ENCODE measurements at places on chromosomes 5 and 9.

DNA sequence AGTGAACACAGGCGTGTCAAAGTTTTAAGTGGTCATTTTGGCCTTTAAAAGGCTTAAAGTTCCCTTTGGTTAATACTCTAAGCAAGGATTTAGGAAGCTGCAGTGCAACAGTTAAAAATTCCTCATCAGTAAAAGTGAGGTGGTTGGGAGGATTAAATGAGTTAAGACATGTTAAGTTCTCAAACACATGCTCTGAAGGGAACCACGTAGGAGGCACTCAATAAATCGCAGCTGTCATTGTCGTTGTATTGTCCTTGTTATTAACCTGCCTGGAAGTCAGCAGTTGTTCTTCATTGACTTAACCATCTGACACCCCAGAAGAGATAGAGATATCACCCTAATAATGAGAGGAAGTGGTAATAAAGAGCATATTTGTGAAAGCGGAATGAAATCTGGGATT is 247.5 kb downstream of the MARCHF11 start:
- no peak for DNase-seq

GRCh38 chr5:139019211-139019610 is 144.1 kb upstream of the LRRTM2 start:
- no peak for DNase-seq

- DNase-seq: no peak
Measured at GRCh38 chr5:143072734-143073133, 302.6 kb downstream of the ARHGAP26 start.

DNA sequence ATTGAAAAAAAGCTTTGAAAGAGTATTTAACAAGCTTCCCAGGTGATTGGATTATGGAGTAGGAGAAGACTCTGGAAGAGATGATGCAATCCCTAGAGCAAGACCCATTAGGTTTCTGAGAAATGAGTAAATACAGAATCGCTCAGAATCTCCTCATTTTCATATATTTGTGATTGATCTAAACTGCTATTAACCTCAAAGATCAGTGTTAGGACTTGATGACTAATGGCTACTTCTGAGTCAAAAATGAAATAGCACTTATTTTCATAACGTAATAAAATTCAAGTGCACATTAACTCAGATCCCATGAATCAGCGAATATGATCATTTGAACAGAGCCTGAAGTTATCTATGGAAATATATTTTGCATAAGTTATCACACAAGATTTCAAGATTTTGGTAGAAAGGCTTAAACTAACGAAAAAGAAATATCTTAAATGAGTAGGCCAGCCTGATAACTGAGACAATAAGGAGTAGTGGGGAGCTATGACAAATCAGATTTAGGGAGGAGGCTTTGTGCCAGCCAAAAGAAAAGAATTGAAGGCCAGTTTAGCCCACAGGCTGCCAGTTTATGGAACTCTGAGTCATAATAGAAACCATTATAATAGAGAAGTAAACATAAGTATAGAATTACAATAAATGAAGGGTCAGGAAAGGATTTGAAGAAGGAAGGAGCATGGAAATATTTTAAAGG is 106.7 kb upstream of the OSMR start:
- DNase-seq: no peak

GRCh38 chr5:98986587-98986986 is 57.8 kb upstream of the CHD1 start:
- DNase-seq: no peak

GRCh38 chr5:151271336-151271735 is 18.4 kb downstream of the GM2A start:
- no peak for DNase-seq

- DNase-seq: no peak
Measured at GRCh38 chr5:125484272-125484741, 737.9 kb upstream of the ZNF608 start.

DNA sequence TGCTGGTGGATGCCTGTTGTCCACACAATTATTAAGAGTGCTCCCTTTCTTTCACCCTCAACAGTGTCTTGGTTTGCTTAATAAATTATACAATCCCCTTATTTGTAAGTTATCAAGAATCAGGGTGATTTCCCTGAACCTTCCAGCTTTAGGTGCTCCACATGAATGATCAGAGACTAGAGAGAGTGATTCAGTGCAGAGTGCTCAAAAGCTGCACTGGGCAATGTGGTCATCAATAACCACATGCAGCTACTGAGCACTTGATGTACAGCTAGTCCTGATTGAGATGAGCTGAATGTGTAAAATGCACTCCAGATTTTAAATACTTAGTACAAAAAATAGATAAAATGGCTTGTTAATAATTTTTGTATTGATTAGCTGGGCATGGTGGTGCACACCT is 76.8 kb upstream of the TRIO start:
- no peak for DNase-seq

- DNase-seq: no peak
Measured at GRCh38 chr5:64206653-64207052, 41.0 kb downstream of the RNF180 start.

GRCh38 chr9:104875897-104876296 is 52.1 kb downstream of the ABCA1 start:
- no peak for DNase-seq

GRCh38 chr9:81673310-81673709 is 16.0 kb downstream of the TLE1 start:
- DNase-seq: no peak

DNA sequence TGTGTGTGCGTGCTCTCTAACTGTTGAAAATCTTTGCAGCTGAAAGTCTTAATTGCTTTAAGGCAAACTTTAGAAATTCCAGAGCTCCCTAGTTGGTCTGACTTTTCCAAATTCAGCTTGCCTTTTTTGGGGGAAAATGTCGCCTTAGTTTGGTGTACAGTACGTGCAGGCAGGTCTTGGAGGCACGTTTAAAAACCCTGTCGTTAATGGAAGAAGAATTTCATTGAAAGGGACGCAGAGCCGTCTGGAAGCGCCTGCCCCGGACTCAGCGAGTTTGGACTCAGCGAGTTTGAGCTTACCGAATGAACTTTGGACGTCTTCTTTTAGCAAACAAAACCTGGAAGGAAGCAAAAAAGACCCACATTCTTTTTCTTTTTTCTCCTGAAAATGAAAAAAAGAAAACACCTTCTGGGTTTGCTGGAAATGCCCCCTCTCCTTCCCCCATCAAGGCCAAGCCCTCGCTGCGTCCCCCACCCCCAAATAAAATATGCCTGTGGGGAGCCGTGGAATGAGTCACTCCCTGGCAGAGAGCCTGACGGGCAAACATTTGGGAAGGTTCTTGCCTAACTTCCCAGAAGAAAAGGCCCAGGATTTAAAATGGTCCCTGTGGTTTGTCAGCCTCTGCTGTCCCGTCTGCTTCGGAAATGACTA is 1.5 kb downstream of the NEK6 start:
- DNase-seq: no peak

- no peak for DNase-seq
Measured at GRCh38 chr5:10860645-10861422, 99.8 kb upstream of the DAP start.

Data from stimulated activated CD4-positive, alpha-beta T cell treated with anti-CD3 and anti-CD28 coated beads, Interleukin-12 subunit alpha, Interleukin-12 subunit beta, amount 100 ng/mL, for 48 hours (primary cell).